ENCODE measurements at places on chromosomes 1 and 21.

- ATAC-seq, result no peak
These were observed 6.6 kb downstream of the CMPK1 start for GRCh38 chr1:47340227-47340626.

DNA sequence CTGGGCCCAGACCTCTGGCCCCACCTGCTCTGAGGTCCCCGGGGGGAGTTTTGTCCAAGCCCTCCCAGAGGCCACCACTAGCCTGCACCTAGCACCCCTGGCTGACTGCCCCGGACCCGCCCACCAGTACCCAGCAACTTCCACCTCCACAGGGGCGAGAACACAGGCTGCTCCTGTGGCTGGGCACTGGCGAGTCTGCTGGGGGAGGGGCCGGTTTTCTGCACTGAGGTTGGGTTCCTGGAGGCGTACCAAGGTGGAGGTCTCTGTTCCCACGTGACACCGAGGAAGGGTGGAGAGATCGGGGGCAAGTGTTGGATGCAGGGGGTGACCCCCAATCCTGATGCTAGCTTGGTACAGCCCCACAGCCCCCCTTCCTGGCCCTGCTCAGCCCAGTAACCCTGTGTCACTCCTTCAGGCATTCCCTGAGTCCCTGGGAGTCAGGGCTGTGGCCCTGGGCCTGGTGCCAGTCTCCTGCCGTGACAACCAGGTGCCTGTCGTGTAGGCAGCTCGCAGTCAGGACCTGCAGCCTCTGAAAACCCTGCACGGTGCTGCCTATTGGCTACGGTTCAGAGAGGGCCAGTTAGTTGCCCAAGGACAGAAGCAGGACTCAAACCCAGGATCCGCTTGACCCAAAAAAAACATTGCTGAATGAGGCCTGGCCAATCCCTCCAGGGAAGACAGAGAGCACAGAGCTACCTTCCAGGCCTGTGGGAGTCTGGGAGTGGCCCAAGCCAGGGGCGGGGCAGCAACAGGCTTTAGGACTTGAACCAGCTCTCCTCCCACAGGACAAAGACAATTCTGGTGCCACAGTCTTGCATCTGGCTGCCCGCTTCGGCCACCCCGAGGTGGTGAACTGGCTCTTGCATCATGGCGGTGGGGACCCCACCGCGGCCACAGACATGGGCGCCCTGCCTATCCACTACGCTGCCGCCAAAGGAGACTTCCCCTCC is 3.1 kb downstream of the ESPN start:
- no peak for ATAC-seq

DNA sequence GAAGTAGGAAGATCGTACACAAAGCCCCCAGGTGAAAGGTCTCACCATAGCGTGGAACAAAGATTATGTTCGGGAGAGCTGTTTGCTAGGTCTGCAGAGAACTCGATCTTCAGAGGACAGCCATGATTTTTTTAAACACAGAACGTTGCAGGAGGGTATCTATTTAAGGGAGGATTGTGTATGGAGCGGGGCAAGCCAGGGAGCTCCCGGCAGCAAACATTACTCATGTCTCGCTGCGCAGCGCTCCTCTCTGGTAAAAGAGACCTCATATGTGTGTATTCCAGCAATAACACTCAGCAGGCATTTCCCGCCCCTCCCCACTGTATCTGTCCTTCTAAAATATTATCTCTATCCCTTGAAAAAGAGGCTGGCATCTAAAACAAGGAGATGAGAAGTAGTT is 2.7 kb downstream of the GLIS1 start:
- no peak for ATAC-seq

DNA sequence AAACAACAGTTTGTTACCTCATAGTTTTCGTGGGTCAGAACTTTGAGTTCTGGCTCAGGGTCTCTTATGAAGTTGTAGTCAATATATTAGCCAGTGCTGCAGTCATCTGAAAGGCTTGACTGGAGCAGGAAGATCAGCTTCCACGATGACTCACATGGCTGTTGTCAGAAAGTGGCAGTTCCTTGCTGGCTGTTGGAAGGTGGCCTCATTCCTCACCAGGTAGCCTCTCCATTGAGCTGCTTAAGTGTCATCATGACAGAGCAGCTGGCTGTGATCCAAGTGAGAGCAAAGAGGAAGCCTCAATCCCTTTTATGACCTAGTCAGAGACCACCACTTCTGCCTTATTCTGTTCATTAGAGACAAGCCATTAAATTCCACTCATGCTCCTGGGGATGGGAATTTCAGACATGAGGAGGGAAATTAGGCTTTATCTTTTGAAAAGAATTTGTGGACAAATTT is 5.6 kb downstream of the OSBPL9 start:
- ATAC-seq, result no peak

DNA sequence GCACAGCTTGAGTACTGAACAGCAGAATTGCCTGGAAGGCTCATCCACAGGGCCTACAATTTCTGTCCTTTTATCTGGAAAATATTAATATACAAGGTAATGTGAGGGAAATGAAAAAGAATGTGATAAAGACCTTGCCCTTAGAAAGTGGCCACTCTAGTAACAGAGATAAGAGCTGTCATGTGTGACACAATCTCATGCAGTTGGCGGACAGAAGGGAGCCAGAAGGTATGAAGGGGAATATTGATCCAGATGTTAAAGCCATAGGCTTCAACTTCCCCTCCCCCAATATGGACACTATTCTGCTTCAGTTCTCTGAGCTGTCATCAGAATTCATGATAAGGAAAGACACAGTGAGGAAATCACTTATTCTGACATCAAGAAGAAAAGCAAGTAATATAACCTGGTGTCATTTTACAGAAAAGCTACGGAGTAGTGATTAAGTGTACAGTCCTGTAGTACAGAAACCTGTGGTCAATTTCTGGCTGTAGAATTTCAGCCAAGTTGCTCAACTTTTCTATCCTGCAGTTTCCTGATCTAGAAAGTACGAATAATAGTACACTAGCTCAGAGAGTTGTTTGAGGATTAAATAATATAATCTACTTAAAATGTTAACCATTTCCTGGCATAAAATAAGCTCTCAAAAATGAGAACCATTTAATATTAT is 572.1 kb downstream of the DPYD start:
- no peak for ATAC-seq

- ATAC-seq, result no peak
These were observed at the start of gene DPT for GRCh38 chr1:168728473-168729404. DPT (minus strand) TSS chr1:168729206; CDS start chr1:168729174, 32 bp downstream.

DNA sequence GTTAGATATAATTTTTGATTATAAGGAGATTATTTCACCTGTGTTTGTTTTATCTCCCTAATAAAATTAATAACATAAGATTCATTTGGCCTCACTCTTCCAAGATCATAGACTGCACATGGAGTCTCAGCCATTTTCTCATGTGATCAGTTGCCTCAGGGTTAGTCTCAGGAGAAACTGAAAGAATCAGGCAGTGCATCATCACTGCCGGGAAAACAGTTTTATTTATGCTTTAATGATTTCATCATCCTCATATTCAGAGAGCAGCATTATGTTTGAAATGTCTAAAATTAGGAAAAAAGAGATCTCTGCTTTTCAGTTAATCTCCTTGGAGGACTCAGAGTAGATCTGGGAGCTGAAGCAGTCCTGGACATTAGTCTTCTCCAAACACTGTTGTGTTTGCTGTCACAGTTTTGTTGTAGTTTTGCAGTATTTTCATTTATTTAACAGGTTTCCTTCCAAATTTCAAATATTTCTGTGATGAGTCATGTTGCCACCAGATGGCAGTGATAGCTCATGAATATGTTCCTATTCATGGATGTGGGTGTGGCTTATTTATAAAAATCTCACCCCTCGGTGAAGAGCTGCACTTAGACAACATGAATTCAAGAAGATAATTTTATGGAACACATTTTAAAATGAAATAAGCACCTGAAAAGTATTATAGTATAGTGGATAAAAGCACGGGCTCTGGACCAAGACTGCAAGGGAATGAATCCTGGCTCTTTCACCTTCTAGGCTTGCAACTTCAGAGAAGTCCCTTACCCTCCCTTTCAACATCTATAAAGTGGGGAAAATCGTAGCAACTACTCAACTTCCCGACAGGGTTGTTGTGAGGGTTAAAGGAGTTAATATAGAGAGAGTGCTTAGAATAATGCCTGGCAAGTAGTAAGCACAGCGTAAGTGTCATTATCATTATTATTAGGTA is 31.2 kb downstream of the CHD1L start:
- no peak for ATAC-seq

DNA sequence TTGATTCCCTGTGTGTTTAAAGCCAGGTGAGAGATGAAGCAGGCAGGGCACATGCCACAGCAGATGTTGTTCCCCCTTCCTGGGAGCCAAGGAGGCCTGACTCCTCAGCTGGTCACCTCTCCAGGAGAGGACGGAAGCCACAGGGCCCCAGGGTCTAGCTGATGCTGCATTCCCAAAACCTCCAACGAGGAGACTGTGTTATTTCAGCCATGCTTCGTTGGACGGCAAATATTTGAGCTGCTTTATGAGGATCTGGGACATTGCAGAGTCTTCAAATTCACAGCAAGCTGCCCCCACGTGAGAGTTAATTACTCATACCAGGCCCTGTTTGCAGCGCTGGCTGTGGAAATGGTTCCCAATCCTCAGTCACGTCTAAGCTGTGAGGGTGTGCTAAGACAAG is 85.3 kb downstream of the CDC7 start:
- ATAC-seq, result no peak

GRCh38 chr1:42593486-42594100 is 64.6 kb upstream of the PPIH start:
- no peak for ATAC-seq

- ATAC-seq, result peak; percentile 70
These were observed at the start of gene GBP1 for GRCh38 chr1:89065079-89065868. GBP1 (minus strand) TSS chr1:89065208; CDS start chr1:89063234, 1,974 bp downstream.

GRCh38 chr1:167795810-167796740 is 74.3 kb downstream of the MPZL1 start:
- no peak for ATAC-seq

DNA sequence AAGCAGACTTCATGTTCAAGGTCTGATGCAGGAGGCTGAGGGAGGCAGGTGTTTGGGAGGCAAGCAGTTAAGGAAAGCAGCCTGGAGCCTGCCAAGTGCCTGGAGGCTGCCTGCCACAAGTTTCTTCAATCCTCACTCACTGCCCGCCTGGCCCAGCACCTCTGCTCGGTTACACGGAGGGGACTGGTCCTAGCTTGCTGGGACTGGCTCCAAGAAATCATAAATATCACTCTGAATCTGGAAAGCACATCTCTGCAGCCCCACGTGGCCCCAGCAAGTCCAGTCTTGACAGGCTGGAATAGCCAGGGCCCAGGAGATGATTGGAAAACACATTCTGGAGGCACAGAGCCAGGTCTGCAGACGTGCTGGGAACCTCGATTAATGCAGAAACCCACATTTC is 83.9 kb downstream of the BCAR3 start:
- ATAC-seq, result no peak

DNA sequence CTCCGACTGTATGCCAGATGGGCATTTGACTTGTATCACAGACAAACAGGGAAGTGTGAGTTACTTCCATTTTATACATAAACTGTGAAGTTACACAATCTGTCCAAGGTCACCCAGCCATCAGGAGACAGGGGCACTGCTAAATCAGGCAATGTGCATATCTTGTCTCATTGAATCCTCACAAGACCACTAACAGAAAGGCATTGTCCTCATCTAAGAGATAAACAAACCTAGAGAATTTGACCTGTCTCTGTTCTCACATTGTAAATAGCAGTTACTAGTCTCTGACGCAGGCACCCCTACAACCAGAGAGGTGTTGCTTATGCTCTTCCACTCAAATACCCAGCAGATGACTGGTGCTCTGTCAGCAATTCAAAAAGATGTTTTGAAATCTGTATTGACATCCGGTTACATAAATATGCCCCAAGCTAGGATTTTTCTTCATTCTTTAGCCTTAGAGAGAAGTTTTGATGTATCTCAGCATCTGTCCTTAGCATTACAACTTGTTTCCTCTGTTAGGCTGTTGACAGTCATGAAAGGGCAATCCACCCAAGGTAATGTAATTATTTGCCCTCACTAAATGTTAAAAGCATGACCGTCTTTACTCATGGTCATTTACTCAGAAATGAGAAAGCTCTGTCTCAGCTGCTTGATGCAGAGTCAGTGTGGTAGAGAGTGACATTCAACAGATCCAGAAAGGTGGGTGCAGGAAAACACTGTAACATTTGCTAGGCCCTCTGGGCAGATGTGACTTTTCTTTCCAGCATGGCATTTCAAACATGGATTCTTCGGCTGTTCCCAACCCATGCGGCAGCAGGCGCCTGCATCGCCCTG is 51.9 kb upstream of the ZNF326 start:
- ATAC-seq, result no peak

GRCh38 chr1:187920976-187921375 is 1092.2 kb downstream of the PLA2G4A start:
- no peak for ATAC-seq

DNA sequence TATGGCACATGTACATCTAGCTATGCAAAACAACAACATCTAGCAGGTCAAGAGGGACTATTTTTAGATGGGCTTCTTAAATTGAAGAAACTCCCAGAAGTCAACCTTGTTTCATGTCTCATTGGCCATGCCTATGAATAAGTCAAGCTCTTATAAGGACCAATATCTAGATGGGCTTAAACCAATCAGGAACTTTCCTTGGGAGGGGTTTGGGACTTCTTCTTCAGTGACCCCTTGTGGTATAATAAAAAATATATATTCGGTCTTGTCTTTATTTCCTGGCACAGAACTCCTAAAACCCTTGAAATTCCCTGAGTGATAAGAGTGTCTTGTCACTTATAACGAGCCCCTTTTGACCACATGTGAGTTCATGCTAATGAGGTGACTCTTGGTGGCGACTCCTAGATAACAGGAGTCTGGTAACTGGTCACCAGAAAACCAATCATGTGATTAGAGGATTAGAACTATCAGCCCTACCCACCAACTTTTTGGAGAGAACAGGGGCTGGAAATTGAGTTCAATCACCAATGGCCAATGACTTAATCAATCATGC is 218.3 kb downstream of the HHIPL2 start:
- ATAC-seq, result no peak

GRCh38 chr1:184002071-184002470 is 35.5 kb downstream of the COLGALT2 start:
- ATAC-seq, result no peak

GRCh38 chr1:67749844-67750690 is 65.1 kb downstream of the GADD45A start:
- ATAC-seq, result no peak

- ATAC-seq, result no peak
These were observed 238.4 kb downstream of the TNR start for GRCh38 chr1:175504875-175505555.

DNA sequence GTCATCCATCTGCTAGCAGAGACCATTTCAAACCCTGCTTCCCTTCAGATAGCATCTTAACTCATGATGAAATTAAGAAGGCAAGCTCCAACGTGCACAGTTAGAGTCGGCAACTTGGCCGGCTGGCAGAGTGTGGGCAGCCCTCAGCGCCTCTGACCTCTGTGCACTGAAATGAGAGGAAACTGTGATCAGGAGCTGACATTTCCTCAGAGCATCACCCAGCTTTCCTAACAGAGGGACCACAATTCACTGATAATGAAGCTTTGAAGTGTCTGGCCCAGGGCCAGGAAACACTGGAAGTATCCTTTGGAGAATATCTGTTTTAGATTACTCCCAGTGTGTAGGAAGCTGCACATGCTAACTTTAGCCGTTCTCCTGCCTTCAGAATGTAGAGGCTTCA is 145.0 kb upstream of the ZC3H11B start:
- ATAC-seq, result no peak

- ATAC-seq, result no peak
These were observed 374.9 kb upstream of the PTBP2 start for GRCh38 chr1:96346719-96347118.

All from activated CD4-positive, CD25-positive, alpha-beta regulatory T cell treated with anti-CD3 and anti-CD28 coated beads, Interleukin-2, amount 50 U/mL, for 24 hours (primary cell).